Mammary epithelial cell (primary cell): ENCODE measurements at places on chromosomes 3 and 15. TPM values are rescaled to one million over a fixed set of nuclear protein-coding genes. Genes with fewer than 3 reads are reported as not detected.

Gene LIPC
- not detected for total RNA-seq

Gene GOLGA8O
- 0.33 TPM for total RNA-seq

Gene DGKG
- total RNA-seq, result 0.53 and 1.3 TPM in 2 replicates

Gene GRAMD1C
- 2.5 TPM for total RNA-seq

Gene A4GNT
- not detected for total RNA-seq

Gene SERPINI1
- total RNA-seq, result 1.4 and 2.0 TPM in 2 replicates

Gene IMPG2
- 0.14 and 0.19 TPM in 2 replicates for total RNA-seq

Gene MAGEF1
- 27.8 and 37.5 TPM in 2 replicates for total RNA-seq

Gene SCAANT1
- total RNA-seq, result not detected

Gene FGD5
- not detected in 2 replicates for total RNA-seq

Gene SLCO3A1
- total RNA-seq, result 9.5 TPM

Gene RBP2
- total RNA-seq, result not detected

Gene SLC35G2
- 6.0 TPM for total RNA-seq

Gene RPL4
- total RNA-seq, result 2,956 and 3,733 TPM in 2 replicates

Gene PAQR5
- total RNA-seq, result 1.5 TPM

Gene SMAD6
- 0.83 TPM for total RNA-seq

Gene UNC13C
- total RNA-seq, result 0.75 and 0.82 TPM in 2 replicates

Gene CLCN2
- 5.7 TPM for total RNA-seq

Gene PAQR9
- not detected in 2 replicates for total RNA-seq

Gene RETNLB
- total RNA-seq, result not detected

Gene NTRK3
- not detected for total RNA-seq

Gene PP2D1
- not detected in 2 replicates for total RNA-seq

Gene LSM3
- 7.0 and 11.7 TPM in 2 replicates for total RNA-seq

Gene SEMA3B
- total RNA-seq, result 15.5 and 23.9 TPM in 2 replicates

Gene FMN1
- total RNA-seq, result 1.7 and 4.2 TPM in 2 replicates
